Naive thymus-derived CD4-positive, alpha-beta T cell (primary cell): ENCODE measurements at places on chromosomes 7 and 10.

DNA sequence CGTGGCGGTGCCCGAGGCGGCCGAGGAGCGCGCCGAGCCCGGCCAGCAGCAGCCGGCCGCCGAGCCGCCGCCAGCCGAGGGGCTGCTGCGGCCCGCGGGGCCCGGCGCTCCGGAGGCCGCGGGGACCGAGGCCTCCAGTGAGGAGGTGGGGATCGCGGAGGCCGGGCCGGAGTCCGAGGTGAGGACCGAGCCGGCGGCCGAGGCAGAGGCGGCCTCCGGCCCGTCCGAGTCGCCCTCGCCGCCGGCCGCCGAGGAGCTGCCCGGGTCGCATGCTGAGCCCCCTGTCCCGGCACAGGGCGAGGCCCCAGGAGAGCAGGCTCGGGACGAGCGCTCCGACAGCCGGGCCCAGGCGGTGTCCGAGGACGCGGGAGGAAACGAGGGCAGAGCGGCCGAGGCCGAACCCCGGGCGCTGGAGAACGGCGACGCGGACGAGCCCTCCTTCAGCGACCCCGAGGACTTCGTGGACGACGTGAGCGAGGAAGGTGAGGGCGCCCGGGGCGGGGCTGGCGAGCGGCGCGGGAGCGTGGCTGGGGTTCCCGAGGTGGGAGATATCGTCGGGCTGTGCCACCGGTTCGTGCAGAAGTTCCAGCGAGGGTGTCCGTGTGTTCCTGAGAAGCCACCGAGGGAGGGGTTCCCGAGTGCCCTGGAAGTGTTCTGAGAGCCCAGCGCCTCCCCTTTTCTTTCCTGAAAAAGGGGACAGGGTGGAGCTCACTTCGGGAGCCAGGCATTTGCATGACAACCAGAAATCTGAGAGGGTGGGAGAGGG is 495 bp downstream of the EIF3B start:
- DNase-seq, result no peak

GRCh38 chr7:95479992-95480624 is 5.6 kb upstream of the ASB4 start:
- DNase-seq, result no peak

DNA sequence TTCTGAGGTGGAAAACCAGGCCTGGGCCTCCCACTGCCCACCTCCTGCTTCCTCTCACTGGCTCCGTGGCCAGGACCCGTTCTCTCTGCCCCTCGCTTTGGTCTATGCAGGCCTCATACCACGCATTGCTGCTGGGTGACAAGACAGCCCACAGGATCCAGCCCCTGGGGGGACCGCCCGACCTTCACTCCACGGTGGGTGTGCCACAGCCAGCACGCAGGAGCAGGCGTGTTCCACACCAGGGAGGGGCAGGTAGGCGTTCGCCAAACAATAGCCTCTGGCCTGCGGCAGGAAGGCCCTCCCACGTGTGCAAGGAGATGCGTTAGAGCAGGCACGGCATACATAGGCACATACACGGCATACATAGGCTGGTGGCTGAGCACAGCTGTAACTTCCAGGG is 233.4 kb downstream of the WDR37 start:
- no peak for DNase-seq

DNA sequence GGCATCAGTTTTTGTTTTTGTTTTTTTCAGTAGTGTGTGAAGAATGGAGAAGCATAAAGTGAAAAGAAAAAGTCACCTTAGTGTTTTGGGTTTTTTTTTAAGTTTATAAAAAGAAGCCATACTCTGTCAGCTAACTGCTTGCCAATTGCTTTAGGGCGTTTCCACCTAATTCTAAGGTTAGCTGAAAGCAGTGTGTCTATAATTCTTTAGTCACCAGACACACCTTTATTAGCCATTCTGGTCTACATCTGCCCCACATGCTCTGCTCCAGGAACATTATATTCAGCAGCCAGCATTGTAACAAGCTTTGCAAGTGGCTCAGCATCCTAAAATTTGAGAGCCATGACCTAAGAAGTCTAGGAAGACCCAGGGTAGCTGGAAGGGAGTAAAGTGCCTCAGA is 14.1 kb upstream of the SLC16A12 start:
- DNase-seq, result no peak

- no peak for DNase-seq
Observed at GRCh38 chr7:37416378-37417106, 32.1 kb downstream of the ELMO1 start.

DNA sequence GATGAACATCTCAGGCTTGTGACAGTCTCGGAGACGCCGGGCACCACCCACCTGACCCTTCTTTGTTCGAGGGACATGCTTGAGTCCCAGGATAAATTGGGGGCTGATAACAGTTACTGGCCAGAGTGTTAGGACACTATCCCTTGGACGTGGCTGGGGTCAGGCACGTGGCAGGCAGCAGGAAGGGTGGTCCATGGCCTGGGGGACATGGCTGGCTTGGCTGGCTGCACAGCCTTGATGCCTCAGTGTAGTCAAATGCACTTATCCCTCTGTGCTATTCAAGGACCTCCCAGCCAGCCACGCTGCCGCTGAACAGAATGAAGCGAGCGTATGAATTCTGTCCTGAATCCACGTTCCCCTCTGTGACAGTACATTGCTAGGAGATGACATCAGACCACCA is 662.0 kb upstream of the FOXK1 start:
- no peak for DNase-seq

GRCh38 chr7:124276005-124276622 is 243.2 kb upstream of the TMEM229A start:
- no peak for DNase-seq

DNA sequence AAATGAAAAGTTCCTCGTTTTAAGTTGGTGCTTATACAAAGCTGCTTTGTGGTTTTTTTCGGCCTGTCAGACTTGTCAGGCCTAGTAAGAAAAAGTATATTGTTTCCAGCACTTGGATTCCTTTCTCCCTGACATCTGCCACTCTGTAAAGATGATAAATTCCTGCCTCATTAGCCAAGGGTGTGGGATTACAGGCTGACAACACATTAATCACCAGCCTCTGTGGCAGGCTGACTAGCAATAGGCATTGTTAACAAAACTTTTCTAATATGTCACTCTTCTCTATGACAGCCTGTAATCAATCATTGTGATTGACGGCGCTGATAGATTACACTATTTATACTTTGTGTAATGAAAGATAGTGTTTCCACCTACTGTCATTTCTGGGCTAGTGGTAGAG is 682.5 kb downstream of the LRMDA start:
- DNase-seq, result no peak

DNA sequence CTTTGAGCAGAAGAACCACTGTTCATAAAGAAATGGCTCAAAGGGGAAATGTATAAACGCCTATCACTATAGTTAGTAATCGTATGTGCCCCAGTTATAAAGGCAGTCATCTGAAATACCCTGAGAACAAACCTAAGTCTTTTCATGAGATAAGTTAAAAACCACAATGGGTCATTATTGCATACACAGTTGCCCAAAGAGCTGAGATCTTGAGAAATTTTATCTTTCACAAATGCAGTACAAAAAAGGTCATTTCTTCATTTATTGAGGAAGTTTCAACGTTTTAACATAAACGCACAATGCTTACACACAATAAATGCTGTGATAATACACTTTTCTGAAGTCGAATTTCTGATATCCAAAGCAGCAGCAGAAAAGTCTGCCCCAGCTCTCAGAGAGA is 114.4 kb downstream of the MICU1 start:
- DNase-seq, result no peak

GRCh38 chr10:6148251-6148701 is 54.5 kb upstream of the PFKFB3 start:
- DNase-seq, result no peak

- DNase-seq, result no peak
Observed at GRCh38 chr10:103192089-103192450, 1.0 kb downstream of the NT5C2 start.

GRCh38 chr7:120926943-120927346 is 23.6 kb upstream of the ING3 start:
- DNase-seq, result no peak

GRCh38 chr10:125984865-125985495 is 88.6 kb downstream of the FANK1 start:
- no peak for DNase-seq

DNA sequence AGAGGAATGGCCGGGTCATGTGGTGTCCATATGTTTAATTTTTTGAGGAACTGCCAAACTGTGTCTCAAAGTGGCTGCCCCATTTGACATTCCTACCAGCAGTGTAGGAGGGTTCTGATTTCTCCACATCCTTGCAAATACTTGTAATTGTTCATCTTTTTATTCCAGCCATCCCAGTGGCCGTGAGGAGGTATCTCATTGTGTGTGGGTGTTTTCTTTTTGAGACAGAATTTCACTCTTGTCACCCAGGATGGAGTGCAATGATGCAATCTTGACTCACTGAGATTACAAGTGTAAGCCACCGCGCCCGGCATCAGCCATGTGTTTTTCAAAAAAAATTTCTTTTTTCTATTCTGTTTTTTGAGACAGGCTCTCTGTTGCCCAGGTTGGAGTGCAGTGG is 38.7 kb upstream of the DLG5 start:
- no peak for DNase-seq

GRCh38 chr10:112202561-112203241 is 19.1 kb upstream of the GPAM start:
- DNase-seq, result no peak

DNA sequence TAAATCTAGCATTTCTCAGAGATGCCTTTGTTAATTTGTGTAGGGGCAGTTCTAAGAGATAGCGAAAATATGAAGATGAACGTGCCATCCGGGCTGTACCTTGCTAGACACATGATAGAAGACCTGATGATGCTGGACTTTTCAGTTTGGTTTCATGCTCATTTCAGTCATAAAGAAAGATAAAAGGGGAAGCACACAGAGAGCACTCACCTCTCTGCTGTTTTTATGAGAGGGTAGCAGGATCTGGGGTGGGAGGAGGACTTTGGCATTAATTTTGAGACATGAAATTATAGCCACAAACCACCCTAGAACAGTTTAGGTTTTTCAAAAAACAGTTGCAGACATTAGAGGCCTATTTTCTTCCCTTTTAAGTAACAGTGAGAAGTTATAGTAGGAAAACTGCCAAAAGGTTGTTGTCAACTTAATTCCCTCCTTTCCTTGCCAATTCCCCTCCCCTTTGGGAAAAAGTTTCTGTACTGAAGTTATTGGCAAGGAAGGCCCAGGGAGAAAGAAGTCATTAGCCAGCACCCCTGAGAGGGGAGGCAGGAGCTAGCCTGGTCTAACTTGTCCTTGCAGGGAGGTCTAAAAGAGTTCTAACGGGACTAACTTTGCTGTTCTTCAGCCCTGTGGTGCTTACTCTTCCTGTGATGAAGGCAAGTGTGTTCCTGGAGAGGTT is 2.6 kb downstream of the ST7 start:
- no peak for DNase-seq

GRCh38 chr10:112581921-112582320 is 134.9 kb downstream of the VTI1A start:
- DNase-seq, result no peak
